ENCODE measurements at places on chromosomes 12 and 14.

- no peaks in the 10 kb centered on the region for H3K36me3 ChIP-seq
- H3K4me3 ChIP-seq = no peak overlapping the region
- no peak overlapping the region for H3K27ac ChIP-seq
These were observed 54.3 kb downstream of the DRAM1 start for GRCh38 chr12:101931498-101932326.

DNA sequence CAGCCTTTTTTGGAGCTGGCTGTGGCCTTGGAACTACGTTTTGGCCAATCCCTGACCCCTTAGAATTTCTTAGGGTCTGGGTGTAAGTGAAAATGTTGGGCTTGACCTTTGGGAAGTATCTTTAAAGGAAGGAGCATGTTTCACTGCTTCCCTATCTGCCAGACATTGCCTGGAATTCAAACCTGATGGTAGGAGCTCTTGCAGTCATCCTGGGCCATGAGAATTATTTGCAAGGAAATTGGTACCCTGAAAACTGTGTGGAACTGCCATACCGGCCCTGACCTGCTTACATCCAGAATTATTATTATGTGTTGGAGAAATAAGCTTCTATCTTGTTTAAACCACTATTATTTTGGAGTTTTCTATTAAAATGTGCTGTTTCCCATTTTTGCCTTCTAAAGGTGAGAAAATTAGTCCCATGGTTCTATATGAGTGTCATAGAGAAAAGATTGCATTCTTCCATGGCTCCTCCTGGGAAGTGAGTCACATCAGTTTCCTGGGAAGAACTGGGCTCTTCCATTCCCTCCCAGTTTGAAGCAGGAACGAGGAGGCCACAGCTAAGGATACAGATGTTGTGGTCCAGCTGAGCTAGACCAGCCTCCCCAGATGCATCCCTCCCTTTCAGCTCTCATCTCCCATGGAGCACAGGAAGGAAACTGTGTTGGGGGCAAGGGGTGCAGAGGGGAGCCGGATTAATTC, 9.5 kb upstream of the PGF start:
- no peak for DNase-seq
- no peak overlapping the region for H3K27ac ChIP-seq
- peaks cover 33% of the 10 kb centered on the region for H3K27me3 ChIP-seq
- no peak overlapping the region for H3K4me3 ChIP-seq
- no peaks in the 10 kb centered on the region for H3K4me1 ChIP-seq
- no peaks in the 10 kb centered on the region for H3K36me3 ChIP-seq

- no peak for DNase-seq
- no peaks in the 10 kb centered on the region for H3K4me1 ChIP-seq
- H3K27ac ChIP-seq = no peak overlapping the region
- H3K4me3 ChIP-seq = no peak overlapping the region
- no peaks in the 10 kb centered on the region for H3K36me3 ChIP-seq
These were observed 361.9 kb upstream of the TMTC1 start for GRCh38 chr12:30145684-30146032.

GRCh38 chr14:90399541-90400444, 3.0 kb downstream of the CALM1 start:
- H3K27me3 ChIP-seq = peaks cover 2% of the 10 kb centered on the region
- DNase-seq = peak; percentile 79
- H3K4me3 ChIP-seq = peak overlapping the region; percentile 96
- H3K27ac ChIP-seq = peak overlapping the region; percentile 73
- peaks cover 54% of the 10 kb centered on the region for H3K36me3 ChIP-seq

DNA sequence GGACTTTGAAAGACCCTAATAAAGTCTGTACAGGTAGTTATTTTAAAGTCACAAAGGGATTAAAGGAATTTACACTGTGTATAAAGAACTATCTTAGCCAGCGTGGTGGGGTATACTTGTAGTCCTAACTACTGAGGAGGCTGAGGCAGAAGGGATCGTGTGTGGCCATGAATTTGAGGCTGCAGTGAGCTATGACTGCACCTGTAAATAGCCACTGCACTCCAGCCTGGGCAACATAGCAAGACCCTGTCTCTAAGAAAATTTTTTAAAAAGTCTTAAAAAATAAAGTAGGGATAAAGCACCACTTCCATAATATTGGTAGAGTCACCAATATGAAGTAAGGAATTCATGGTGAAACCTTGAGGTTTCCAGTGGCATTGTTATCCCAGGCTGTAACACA, 18.1 kb downstream of the ACVR1B start:
- no peak overlapping the region for H3K27ac ChIP-seq
- peaks cover 7% of the 10 kb centered on the region for H3K36me3 ChIP-seq
- H3K4me1 ChIP-seq = peaks cover 50% of the 10 kb centered on the region
- no peak overlapping the region for H3K4me3 ChIP-seq
- peaks cover 30% of the 10 kb centered on the region for H3K27me3 ChIP-seq

GRCh38 chr12:51326698-51327439, 2.9 kb upstream of the BIN2 start:
- peak overlapping the region; percentile 89 for H3K27ac ChIP-seq
- H3K27me3 ChIP-seq = no peaks in the 10 kb centered on the region
- H3K4me1 ChIP-seq = peaks cover 76% of the 10 kb centered on the region
- H3K4me3 ChIP-seq = peak overlapping the region; percentile 55
- H3K36me3 ChIP-seq = peaks cover 8% of the 10 kb centered on the region

- no peak for DNase-seq
- no peaks in the 10 kb centered on the region for H3K4me1 ChIP-seq
- H3K27ac ChIP-seq = no peak overlapping the region
- H3K27me3 ChIP-seq = peaks cover 20% of the 10 kb centered on the region
These were observed 107.1 kb downstream of the SMOC1 start for GRCh38 chr14:69986336-69986735.

DNA sequence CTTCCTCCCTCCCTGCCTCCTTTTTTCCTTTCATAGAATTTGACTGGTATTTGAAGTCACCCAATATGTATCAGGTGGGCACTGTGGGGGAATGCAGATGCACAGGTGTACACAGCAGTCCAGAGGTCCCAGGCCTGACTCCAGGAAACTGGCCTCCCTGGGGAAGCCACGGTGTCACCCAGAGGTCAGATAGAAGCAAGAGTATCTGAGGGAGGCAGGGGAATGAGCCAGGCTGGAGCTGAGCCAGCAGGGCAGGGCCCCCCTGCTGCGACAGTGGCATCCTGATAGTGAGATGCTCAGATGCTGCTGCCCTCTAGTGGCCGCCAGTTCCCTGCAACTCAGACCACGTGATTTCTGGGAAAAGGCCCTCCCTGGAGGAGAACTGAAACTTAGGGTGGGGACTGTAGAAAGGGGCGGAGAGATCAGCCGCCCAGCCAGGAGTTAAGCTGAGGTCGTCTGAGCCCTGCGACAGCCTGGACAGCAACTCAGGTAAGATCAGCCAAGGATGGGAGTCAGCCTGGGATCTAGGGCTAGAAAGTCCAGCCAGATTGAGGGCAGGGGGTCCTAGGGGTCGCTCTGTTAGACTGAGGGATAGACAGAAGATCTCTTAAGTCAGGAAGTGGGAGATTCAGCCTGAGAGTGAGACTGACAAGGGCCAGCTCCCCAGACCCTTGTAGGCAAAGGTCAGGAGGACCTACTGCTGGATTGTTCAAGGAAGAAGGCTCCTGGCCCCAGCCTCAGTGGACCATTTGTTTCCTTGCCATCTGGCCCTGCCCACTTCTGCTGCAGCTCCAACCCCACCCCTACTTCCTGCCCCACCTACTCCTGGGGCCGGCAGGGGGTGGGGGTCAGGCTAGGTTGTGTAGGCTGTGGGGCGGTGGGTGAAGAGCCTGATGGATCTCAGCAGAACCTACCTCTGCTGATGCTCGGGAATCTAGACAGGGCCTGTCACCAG, at the start of gene IRF9:
Gene IRF9 (plus strand): TSS at position 416 of the 955 bp plus-strand sequence. CDS start 880 bp downstream, outside the sequence.
- H3K36me3 ChIP-seq = peaks cover 64% of the 10 kb centered on the region
- peak; percentile 98 for DNase-seq
- H3K27me3 ChIP-seq = peaks cover 4% of the 10 kb centered on the region
- H3K4me1 ChIP-seq = peaks cover 60% of the 10 kb centered on the region
- H3K27ac ChIP-seq = peak within 1 kb of the TSS; percentile 99
- peak within 1 kb of the TSS; percentile 99 for H3K4me3 ChIP-seq

GRCh38 chr14:72278316-72278715, 346.1 kb downstream of the RGS6 start:
- no peak overlapping the region for H3K27ac ChIP-seq
- no peaks in the 10 kb centered on the region for H3K36me3 ChIP-seq
- H3K27me3 ChIP-seq = no peaks in the 10 kb centered on the region
- no peaks in the 10 kb centered on the region for H3K4me1 ChIP-seq
- DNase-seq = no peak

- no peaks in the 10 kb centered on the region for H3K4me1 ChIP-seq
- no peak for DNase-seq
- H3K4me3 ChIP-seq = no peak overlapping the region
- H3K36me3 ChIP-seq = no peaks in the 10 kb centered on the region
These were observed 57.3 kb downstream of the NTN4 start for GRCh38 chr12:95733141-95733825.

GRCh38 chr14:91330096-91330696, 85.7 kb upstream of the GPR68 start:
- H3K27me3 ChIP-seq = no peaks in the 10 kb centered on the region
- no peak for DNase-seq
- peak overlapping the region; percentile 70 for H3K27ac ChIP-seq
- H3K36me3 ChIP-seq = peaks cover 29% of the 10 kb centered on the region

- peaks cover 25% of the 10 kb centered on the region for H3K27me3 ChIP-seq
- no peak overlapping the region for H3K4me3 ChIP-seq
- no peak for DNase-seq
- H3K4me1 ChIP-seq = peaks cover 17% of the 10 kb centered on the region
- peaks cover 3% of the 10 kb centered on the region for H3K36me3 ChIP-seq
These were observed 187.3 kb downstream of the CAND1 start for GRCh38 chr12:67456431-67456901.

GRCh38 chr12:104672501-104673265, 215.9 kb downstream of the CHST11 start:
- H3K4me3 ChIP-seq = peak overlapping the region; percentile 41
- peak overlapping the region; percentile 91 for H3K27ac ChIP-seq
- H3K36me3 ChIP-seq = peaks cover 16% of the 10 kb centered on the region
- H3K4me1 ChIP-seq = peaks cover 87% of the 10 kb centered on the region

- H3K27me3 ChIP-seq = peaks cover 3% of the 10 kb centered on the region
- DNase-seq = no peak
- H3K36me3 ChIP-seq = no peaks in the 10 kb centered on the region
- H3K27ac ChIP-seq = no peak overlapping the region
- no peaks in the 10 kb centered on the region for H3K4me1 ChIP-seq
- H3K4me3 ChIP-seq = no peak overlapping the region
These were observed 18.5 kb downstream of the BDKRB1 start for GRCh38 chr14:96274543-96274942.

DNA sequence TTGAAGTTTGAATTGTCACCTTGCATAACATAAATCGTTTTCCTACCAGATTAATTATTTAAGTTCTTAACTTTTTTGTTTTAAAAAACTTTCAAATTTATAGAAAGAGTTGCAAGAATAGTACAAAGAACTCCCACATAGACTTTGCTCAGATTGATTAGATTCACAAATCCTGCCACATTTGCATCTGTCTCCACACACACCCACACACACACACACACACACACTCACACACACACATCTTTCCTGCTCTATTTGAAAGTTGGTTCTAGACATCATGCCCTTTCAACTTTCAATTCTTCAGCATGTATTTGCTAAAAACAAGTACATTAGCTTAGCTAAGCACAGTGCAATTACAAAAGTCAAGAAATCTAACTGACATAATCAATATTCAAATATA, 184.0 kb downstream of the ITPR2 start:
- H3K27ac ChIP-seq = no peak overlapping the region
- no peak for DNase-seq
- no peak overlapping the region for H3K4me3 ChIP-seq
- peaks cover 10% of the 10 kb centered on the region for H3K4me1 ChIP-seq

- peaks cover 38% of the 10 kb centered on the region for H3K36me3 ChIP-seq
- H3K4me1 ChIP-seq = peaks cover 45% of the 10 kb centered on the region
- peak overlapping the region; percentile 93 for H3K4me3 ChIP-seq
- H3K27me3 ChIP-seq = no peaks in the 10 kb centered on the region
These were observed 1.5 kb downstream of the PRKCH start for GRCh38 chr14:61322799-61323290.

DNA sequence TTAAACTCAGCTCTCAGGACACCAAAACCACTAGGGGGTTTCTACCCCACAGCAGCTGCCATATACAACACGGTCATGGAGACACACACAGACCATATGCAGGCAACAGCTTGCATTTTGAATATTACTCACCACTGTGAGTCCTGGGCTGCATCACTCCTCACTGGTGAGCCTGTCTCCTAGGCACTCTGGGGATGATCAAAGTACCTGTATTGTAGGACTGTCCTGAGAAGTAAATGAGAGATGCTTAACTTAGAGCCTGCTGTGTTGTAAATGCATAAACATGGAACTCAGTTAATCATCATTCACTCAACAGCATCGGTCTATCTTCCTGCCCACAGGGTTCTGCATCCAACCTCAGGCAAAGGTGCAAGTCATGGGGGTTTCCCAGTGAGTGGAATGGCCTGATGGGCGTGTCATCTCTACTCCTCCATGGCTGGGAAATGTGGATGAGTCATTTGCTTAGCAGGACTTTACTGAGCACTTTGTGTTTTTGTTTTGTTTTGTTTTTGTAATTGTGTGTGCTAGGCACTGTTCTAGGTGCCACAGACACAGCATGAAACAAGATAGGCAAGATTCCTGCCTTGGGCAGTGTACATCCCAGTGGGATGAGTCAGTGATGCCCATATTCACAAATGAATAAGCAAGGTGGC, 1141.2 kb upstream of the TMEM132C start:
- H3K27ac ChIP-seq = peak overlapping the region; percentile 80
- H3K4me3 ChIP-seq = no peak overlapping the region
- no peaks in the 10 kb centered on the region for H3K27me3 ChIP-seq
- no peaks in the 10 kb centered on the region for H3K36me3 ChIP-seq

- H3K4me1 ChIP-seq = no peaks in the 10 kb centered on the region
- H3K27ac ChIP-seq = no peak overlapping the region
- no peaks in the 10 kb centered on the region for H3K36me3 ChIP-seq
- DNase-seq = no peak
These were observed 110.4 kb downstream of the KCNC2 start for GRCh38 chr12:75099210-75099609.

Data from activated T-helper 1 cell treated with anti-CD3 and anti-CD28 coated beads, Interleukin-12 subunit alpha, Interleukin-12 subunit beta, Interleukin-2, Interleukin-4 antibody, amounts not matched to agents 30 ng/mL and 10 ng/mL and 1 ng/mL, durations not matched to agents 14 hours and 24 hours and 36 hours (primary cell).